Smooth muscle cell of trachea (primary cell): ENCODE measurements at places on chromosomes 5 and 9. TPM values are rescaled to one million over a fixed set of nuclear protein-coding genes. Genes with fewer than 3 reads are reported as not detected.

The EDIL3 gene
- total RNA-seq, result 23.9 and 40.4 TPM in 2 replicates

The ROR2 gene
- 20.9 and 29.8 TPM in 2 replicates for total RNA-seq

The ERBIN gene
- total RNA-seq, result 50.8 and 68.8 TPM in 2 replicates

The PCDHA9 gene
- under 0.01 TPM in 2 replicates for total RNA-seq

The ROPN1L gene
- 0.29 and 0.66 TPM in 2 replicates for total RNA-seq

The CDH9 gene
- total RNA-seq, result not detected in 2 replicates

The PFN3 gene
- not detected in 2 replicates for total RNA-seq

The PCDHGA9 gene
- total RNA-seq, result 7.4 and 8.0 TPM in 2 replicates

The CCL21 gene
- not detected in 2 replicates for total RNA-seq

The SLCO6A1 gene
- total RNA-seq, result not detected in 2 replicates

The PPIP5K2 gene
- 40.2 and 62.4 TPM in 2 replicates for total RNA-seq

The WNT8A gene
- not detected in 2 replicates for total RNA-seq

The THBS4 gene
- 0.87 and 11.9 TPM in 2 replicates for total RNA-seq

The SLC25A2 gene
- 0.50 and 1.0 TPM in 2 replicates for total RNA-seq

The ANXA1 gene
- 691 and 1,333 TPM in 2 replicates for total RNA-seq

The DRD1 gene
- total RNA-seq, result under 0.01 TPM in 1 of 2 replicates, not detected in the other

The ANKRD31 gene
- total RNA-seq, result under 0.01 and 0.29 TPM in 2 replicates

The SLC36A2 gene
- not detected in 2 replicates for total RNA-seq

The LURAP1L gene
- 41.6 and 63.7 TPM in 2 replicates for total RNA-seq

The SLC23A1 gene
- 0.50 TPM in 1 of 2 replicates, not detected in the other for total RNA-seq

The FAM13B gene
- 20.2 and 33.5 TPM in 2 replicates for total RNA-seq

The CEL gene
- total RNA-seq, result under 0.01 and 0.66 TPM in 2 replicates

The SEMA6A gene
- 0.44 and 0.66 TPM in 2 replicates for total RNA-seq

The SPATA31A3 gene
- not detected in 2 replicates for total RNA-seq

The NOL6 gene
- total RNA-seq, result 20.7 and 28.3 TPM in 2 replicates

The PSMD5 gene
- 35.2 and 46.7 TPM in 2 replicates for total RNA-seq

The PRRX2 gene
- 44.4 and 50.0 TPM in 2 replicates for total RNA-seq

The JMY gene
- total RNA-seq, result 13.1 and 14.9 TPM in 2 replicates

The MSX2 gene
- total RNA-seq, result 1.9 and 15.9 TPM in 2 replicates

The SRD5A1 gene
- total RNA-seq, result 14.8 and 49.6 TPM in 2 replicates

The TENT4A gene
- total RNA-seq, result 11.7 and 17.2 TPM in 2 replicates

The KCNV2 gene
- total RNA-seq, result not detected in 2 replicates

The PCDHB14 gene
- 0.15 and 1.2 TPM in 2 replicates for total RNA-seq

The IFNB1 gene
- not detected in 2 replicates for total RNA-seq

The PCDHGC4 gene
- total RNA-seq, result 4.5 and 6.0 TPM in 2 replicates

The PCDH1 gene
- total RNA-seq, result 0.33 and 0.58 TPM in 2 replicates

The SNCAIP gene
- under 0.01 and 0.66 TPM in 2 replicates for total RNA-seq

The PHYHD1 gene
- 16.1 and 18.7 TPM in 2 replicates for total RNA-seq

The IFNA2 gene
- not detected in 2 replicates for total RNA-seq

The SLC34A1 gene
- not detected in 2 replicates for total RNA-seq

The DBH gene
- total RNA-seq, result not detected in 2 replicates

The LMX1B gene
- not detected in 2 replicates for total RNA-seq

The HRH2 gene
- not detected in 2 replicates for total RNA-seq

The SCAI gene
- 18.5 and 27.2 TPM in 2 replicates for total RNA-seq

The GADD45G gene
- total RNA-seq, result 3.1 TPM in 1 of 2 replicates, not detected in the other

The ZNF474 gene
- 0.33 TPM in 1 of 2 replicates, not detected in the other for total RNA-seq

The ZNF366 gene
- under 0.01 TPM in 1 of 2 replicates, not detected in the other for total RNA-seq
